T-cell (primary cell): ENCODE measurements at places on chromosomes 3 and 15. TPM values are rescaled to one million over a fixed set of nuclear protein-coding genes. Genes with fewer than 3 reads are reported as not detected.

DNA sequence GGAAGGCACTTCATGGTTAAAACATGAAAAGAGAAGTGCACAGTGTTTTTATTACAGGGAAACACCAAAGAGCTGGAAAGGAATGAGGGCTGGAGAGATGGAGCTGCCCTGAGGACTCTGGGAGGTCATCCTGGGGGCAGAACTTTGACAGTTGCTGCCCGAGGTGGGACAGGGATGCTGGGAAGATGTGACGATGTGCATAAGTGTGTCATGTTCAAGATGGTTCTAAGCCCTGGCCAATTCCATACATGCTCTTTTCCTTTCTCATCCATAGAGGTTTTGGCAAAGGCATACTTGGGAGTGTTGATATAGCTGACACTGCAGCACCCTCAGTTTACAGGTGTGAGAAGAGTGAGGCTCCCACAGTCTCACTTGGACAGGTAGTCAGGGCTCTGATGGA is 23.8 kb downstream of the LPP start:
- DNase-seq, result no peak

DNA sequence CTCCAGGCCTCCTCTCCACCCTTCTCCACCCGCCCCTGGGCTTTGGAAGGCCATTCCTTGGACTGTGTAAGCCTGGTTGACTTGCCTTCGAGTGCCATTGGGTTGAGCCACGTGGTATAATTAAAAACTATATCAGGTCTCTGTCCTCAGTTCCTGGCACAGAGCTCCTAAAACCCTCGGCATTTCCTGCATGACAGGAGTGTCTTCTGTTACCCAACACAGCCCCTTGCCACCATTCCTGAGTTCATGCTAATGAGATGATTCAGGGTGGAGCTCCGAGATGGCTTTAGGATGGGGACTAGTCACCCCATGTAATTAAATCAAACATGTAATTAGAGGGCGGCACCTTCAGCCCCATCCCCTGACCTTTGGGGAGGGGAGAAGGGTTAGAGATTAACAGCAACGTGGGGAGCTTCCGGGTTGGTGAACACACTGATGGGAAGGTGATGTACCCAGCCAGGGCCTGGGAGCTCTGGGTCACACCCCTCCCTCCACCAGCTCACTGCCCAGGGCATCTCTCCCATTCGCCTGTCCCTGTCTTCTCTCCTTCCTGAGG is 256.4 kb downstream of the FAM43A start:
- DNase-seq, result no peak

GRCh38 chr15:87967951-87968350 is 288.6 kb downstream of the NTRK3 start:
- DNase-seq, result no peak

DNA sequence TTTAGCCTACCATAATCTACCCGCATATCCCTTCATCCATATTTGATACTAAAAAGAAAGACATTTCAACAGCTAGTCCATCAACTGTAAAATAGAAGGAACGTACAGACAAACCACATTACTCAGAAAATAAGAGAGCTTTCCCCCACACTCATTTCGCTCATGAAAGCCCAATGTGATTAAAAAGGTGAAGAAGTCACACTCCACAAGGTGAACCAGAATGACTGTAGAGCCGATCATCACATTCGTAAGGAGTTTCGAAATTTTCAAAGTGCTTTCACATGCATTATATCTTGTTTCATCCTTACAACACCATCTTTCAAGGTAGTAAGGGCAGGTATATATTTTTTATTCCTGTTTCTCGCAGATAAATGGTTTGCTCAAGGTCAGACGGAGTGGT is 225.3 kb downstream of the FOXP1 start:
- DNase-seq, result no peak

GRCh38 chr15:62618846-62619504 is 423.6 kb upstream of the TPM1 start:
- no peak for DNase-seq

- DNase-seq, result no peak
These were observed 9.6 kb downstream of the TGM4 start for GRCh38 chr3:44883999-44884431.

DNA sequence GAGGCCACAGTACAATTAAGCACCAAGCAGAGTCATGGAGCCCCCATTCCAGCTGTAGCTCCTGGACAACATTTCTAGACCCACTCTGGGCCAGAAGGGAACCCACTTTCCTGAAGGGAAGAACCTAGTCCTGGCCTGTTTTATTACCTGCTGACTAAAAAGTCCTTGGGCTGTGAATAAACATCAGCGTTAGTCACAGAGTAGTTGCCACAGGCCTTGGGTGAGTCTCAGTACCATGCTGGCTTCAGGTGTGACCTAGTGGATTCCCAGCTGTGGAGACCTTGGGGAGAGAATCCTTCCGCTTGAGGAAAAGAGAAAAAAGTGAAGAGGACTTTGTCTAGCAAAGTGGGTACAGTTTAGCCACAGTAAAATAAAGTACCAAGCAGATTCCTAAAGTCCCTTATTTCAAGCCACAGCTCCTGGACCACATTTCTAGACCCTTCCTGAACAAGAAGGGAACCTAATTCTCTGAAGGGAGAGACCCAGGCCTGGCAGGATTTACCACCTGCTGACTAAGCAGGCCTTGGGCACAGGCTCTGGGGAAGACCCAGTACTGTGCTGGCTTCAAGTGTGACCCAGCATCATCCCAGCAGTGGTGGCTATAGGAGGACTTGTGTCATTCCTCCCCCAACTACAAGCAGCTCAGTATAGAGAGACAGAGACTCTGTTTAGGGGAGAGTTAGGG is 118.3 kb upstream of the KCNH8 start:
- DNase-seq, result no peak

DNA sequence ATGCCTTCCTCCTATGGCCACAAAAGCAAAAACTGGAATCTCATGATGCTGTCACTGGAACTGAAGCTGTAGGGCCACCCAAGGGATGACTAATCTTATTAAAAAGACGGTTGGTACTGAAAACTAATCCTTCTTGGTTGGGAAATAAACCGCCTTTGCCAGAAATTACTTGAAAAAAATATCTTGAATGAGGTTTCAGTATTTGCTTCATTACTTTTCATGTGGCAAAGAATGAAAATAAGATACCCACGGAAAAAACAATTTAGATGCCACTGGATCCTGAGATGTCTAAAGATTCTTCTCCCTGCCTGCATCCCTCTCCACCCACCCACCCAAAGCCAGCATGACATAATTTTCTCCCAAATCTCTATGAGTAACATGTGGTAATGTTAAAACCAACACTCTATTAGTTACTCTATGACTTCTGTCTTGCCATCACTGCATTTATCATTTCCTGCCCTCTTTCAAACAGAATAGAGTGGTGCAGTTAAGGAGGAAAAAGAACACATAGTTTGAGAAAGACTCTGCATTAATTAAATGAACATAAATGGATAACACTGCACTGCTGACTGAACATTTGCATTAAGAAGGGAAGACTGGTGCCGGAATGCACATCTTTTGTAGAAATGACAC is 111.8 kb upstream of the DPH6 start:
- no peak for DNase-seq

GRCh38 chr15:63109920-63110319 is 11.7 kb upstream of the LACTB start:
- DNase-seq, result no peak

- DNase-seq, result no peak
These were observed 94.8 kb upstream of the ANKRD28 start for GRCh38 chr3:15892311-15893227.

DNA sequence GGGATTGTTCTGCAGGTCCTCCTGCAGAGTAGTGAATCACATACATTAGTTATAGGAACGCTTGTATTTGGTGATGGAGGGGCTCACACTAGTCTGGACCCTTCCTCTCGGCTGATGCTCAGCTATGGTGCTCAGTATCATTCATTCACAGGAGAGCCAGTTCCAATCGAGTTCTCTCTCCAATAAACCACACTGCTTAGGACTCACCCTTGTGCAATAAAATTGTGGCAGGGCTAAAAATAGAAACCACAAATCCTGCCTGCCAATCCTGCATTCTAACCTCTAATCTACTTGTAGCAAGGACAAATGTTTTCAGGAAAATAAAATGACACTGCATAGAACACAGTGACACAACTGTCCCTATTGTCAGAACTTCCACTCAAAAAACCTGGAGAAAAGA is 138.4 kb upstream of the TBL1XR1 start:
- DNase-seq, result no peak

DNA sequence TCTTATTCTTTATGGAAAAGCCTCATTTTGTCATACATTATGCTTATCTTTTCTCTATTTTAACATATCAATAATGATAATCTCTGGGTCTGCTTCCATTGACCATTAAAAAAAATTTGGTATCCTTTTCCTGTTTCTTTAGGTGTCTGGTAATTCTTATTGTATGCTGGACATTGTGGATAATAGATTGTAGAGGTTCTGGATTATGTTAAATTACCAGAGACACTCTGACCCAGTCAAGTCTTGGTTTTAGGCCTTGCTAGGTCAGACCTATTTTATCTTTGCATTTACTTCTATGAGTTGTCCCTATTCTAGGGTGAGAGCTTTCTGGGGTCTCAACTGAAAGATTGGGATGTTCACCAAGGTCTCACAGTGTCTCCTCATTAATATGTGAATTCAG is 9.3 kb downstream of the MOBP start:
- DNase-seq, result no peak

- DNase-seq, result no peak
These were observed 77.9 kb downstream of the APBA2 start for GRCh38 chr15:28963711-28964081.

DNA sequence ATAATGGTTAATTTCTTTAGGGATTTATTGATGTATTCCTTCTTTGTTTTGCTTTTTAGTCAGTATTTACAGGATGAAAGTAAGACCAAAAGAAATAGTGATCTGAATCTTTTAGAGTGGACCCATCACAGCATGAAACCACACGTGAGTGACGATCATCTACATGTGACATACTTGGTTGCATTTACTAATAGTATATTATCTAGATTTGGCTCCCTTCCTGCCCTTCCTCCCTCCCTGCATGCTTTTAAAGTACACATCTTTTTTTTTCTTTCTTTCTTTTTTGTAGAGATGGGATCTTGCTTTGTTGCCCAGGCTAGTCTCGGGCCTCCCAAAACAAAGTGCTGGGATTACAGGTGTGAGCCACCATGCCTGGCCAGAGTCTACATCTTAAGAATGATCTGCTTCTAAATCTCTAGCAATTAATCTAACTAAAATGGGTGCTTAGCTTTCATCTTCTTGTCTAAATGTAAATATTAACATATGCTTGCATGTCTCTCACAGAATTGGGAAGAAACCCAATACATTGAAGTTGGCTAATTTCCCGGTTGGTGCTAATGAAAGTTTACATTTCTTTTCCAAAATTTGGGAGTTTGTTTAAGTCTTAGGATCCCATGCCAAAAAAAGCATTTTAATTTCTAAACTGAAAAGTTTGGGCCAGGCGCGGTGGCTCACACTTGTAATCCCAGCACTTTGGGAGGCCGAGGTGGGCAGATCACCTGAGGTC is 38.0 kb downstream of the SENP2 start:
- no peak for DNase-seq

GRCh38 chr3:4746241-4746958 is 232.8 kb upstream of the BHLHE40 start:
- no peak for DNase-seq

DNA sequence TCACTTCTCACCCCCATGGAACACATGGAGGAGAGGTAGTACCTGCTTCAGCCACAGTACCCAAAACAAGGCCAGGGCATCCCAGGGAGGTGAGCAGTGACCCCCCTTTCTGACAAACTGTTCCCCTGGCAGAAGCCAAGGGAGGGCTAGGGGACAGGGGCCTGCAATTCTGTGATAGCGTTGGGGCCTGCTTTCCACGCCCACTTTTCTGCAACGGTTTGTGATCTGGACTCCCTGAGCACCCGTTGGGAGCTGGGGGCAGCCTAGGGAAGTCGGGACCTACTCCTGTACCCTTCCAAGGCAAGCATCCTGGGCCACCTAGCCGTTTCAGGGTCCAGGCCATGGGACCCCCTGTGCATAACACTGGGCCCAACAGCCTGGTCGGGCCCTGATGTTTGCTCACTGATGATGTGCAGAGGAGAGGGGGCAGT is 996 bp upstream of the DNAJA4 start:
- no peak for DNase-seq

Gene SLC6A20
- 0.23 TPM for total RNA-seq

Gene GP9
- not detected for total RNA-seq

Gene LSAMP
- 0.03 TPM for total RNA-seq

Gene SLC6A11
- not detected for total RNA-seq

Gene CCR3
- 0.55 TPM for total RNA-seq

Gene COX17
- 32.6 TPM for total RNA-seq

Gene ZNF80
- 0.47 TPM for total RNA-seq

Gene LDHAL6B
- not detected for total RNA-seq

Gene GADL1
- not detected for total RNA-seq

Gene LMLN
- total RNA-seq, result 5.5 TPM

Gene CIDEC
- not detected for total RNA-seq

Gene RAB6B
- 0.59 TPM for total RNA-seq
